Esophagus muscularis mucosa (tissue), 4 donors: ENCODE measurements at places on chromosomes 13 and 19. TPM values are rescaled to one million over a fixed set of nuclear protein-coding genes. Genes with fewer than 3 reads are reported as not detected.

GRCh38 chr19:50500753-50501151 lies 10.2 kb downstream of the JOSD2 start:
- no peak for DNase-seq

DNA sequence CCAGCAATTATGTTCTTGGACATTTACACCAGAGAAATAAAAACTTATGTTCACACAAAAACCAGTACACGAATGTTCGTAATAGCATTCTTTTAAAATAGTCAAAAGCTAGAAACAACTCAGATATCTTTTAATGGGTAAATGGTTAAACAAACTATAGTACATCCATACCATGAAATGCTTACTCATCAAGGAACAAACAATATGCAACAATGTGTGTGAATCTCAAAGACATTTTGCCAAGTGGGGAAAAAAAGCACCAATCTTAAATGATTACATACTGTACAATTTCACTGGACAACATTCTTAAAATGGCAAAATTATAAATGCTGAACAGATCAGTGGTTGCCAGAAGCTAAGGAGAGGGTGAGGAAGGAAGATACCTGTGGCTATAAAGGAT lies 36.6 kb downstream of the MYCBP2 start:
- no peak for DNase-seq

The GJA3 gene
- not detected for total RNA-seq

- DNase-seq, result no peak
Measured at GRCh38 chr13:95756072-95756471, 79.1 kb downstream of the DNAJC3 start.

DNA sequence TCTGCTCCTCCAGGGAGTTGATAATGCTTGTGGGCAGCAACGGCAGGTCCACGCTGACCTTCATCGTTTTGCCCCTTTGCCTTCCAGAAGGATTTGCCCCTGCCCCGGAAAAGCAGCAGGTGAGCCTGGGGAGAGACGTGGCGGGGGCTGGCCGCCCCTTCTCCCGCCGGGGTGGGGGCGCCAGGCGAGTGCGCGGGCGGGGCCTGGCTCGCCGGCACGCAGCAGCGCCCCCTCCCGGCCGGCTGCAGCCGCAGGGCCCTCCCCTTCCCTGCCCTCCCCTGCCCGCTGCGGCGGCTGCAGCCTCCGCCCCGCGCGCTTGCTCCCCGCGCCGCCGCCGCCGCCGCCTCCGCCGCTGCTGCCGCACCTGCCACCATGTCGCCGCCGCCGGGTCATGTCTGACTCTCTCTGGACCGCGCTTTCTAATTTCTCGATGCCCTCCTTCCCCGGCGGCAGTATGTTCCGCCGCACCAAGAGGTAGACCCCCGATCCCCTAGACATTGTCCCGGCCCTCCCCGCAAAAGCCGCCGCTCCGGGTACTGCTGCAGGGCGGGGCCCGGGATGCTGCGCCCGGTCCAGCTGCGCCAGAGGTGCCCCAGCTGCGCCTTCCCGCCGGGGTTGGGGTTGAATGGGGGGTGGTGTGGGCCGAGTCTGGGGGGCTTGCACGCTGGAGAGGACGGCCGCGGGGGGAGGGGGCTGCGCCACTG lies at the start of gene MAST1:
TSS of gene MAST1 (plus strand) at position 334 of the 704 bp plus-strand sequence. CDS start at position 392, 58 bp downstream.
- no peak for DNase-seq

DNA sequence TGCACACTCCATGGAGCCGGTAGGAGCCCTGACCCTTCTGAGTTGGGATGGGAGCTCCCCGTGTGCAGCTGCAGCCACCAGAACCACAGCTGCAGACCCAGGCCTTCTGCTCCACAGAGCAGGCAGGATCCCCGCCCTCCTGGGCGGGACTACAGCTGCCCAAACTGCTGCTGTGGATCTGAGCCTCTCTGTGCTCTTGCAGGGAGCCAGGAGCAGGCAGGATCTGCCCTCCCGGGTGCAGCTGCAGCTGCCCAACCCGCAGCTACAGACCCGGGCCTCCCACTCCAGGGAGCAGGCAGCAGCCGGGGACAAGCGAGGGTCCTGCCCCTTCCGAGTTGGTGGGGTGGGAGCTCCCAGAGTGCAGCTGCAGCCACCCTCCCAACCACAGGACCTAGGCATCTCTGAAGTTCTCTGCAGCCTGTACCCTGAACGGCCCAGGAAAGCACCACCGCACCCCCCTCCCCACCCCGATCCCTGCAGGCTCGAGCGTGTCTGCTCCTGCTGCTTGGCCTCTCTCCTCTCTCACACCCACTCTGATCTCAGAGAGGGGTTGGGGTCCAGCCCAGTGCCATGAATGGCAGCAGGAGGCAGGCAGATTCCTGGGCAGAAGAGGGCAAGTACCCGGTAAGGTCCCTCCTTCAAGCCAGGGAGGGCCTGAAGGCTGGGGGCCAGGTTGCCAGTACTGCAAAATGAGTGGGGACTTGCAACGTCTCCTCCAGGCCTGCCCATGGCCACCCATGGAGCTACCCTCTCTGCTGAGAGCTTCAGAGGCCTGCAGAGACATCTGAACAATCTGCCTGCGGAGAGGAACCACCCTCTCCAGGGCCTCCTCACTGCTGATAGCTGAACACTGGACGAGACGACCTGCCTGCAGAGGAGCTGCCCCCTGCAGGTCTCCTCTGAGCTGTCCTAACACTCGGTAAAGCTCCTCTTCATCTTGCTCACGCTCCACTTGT lies 16.4 kb upstream of the EMP3 start:
- DNase-seq, result no peak

DNA sequence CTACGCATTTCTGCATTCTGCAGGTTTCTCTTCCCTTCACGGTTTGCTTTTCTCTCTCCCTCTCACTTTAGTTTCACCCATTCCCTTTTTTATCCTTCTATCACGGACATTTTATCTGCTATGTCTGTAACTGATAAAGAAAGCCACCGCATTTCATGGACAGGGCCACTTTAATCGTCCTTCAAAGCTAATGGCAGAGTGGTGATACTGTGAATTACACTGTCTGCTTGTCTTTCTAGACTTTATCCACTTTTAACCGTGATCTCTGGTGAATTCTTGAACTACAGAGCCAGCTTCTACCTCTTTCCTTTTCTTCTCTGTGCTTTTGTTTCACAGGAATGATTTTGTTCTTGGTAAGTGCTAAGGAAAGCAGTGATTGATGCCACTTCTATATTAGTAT lies 760.4 kb downstream of the PCDH9 start:
- no peak for DNase-seq

The ZSCAN4 gene
- not detected for total RNA-seq

- DNase-seq, result no peak
Measured at GRCh38 chr19:46447824-46448223, 19.1 kb upstream of the PNMA8C start.
